ENCODE measurements at places on chromosomes 7 and 10.

DNA sequence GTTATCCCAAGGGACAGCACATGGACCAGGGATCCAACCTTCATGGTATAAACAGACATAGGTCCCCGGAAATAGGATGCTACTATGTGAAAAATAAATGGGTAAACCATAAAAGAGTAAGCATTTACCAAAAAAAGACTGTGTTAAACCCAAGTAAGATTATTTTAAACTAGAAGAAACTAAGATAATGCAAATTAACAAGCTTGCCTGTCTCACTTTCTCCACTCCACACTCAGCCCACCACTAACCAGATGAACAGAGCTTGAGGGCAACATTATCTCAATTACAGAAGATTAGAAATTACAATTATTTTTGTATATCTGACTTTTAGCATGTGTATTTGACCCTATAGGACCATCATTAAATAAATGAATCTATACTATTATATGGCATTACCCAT, 117.2 kb upstream of the CAV2 start:
- no peak for DNase-seq

DNA sequence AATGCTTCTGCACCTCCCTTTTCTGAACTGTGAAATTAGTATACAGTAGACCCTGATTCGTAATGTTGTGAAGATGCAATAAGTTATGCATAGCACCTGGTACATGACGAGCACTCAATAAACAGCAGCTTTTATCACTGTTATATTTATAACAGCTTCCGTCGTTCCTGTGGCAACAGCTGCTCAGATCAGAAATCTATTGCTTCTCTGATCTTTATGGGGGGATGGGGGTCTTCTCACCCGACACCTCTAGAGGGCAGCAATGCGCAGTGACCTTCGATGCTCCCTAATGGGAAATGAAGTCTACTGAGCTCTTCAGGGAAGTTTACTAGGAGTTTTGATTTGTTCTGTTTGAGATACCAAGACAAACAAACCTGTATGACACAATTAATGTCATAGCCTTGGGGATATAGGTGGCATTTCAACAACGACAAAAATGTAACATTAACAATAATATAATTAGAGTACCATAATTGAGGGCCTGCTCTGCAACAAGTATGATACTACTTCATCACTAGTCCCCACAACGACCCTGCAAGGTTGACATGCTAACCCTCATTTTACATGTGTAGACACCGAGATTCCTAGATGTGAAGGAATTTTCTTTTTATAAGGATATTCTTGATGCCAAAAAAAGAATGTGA, 289.6 kb downstream of the SFMBT2 start:
- DNase-seq, result peak; percentile 32

DNA sequence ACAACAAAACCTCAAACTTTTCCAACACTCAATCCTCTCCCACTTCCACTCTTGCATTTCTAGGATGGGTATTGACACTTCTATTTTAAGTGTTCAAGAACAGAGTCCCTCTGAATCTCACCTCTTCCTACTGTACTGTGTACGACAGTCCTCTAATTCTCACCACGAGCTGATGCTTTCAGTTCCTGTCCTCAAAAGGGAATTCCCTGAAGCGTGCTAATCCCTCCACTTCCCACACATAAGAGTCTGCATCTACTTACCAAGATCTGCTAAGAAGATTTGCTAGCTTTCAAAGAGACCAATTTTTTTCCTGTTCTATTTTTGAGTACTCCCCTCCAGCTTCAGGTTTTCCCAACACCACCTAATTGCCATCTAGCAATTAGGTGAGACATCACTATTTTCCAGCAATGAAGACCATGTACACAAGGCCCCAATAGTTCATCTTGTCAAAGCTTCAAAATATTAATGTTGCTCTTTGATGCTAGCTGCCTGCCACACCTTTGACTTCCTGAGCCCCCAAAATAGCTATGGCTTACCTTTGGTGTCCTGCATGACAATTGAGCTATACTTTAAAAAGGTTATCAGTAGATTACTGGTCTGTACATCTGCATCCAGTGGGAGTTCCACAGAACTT, 54.4 kb downstream of the ARMH3 start:
- DNase-seq, result no peak

DNA sequence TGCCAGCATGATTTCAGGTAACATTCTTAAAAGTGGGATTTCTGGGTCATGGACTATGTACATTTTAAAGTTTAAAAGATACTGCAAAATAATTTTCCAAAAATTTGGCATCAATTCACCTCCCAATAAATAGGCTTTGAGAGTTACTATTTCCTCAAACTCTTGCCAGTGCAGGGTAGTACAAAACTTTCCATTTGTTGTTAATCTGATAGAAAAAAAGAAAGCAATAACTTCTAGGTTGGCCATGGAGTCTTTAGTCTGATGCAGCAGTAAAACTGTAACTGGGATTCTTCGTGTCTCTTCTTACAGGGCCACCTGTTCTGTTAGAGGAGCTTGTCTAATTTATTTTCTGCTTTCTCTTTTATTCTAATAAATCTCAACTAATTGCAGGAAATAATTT, 241.1 kb downstream of the MAGI2 start:
- no peak for DNase-seq

DNA sequence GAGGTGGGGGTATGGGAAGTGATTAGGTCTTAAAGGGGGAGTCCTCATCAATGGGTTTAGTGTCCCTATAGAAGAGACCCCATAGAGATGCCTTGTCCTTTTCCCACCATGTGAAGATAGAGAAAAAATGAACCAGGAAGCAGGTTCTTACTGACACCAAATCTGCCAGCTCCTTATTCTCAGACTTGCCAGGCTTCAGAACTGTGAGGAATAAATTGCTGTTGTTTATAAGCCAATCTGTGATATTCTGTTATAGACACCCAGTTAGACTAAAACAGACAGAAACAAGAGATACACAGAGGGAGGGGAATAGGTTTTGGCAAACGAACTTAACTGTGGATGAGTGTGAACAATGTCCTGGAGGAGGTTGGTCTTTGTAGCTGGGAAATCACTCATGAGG, 381.4 kb downstream of the ADRA2A start:
- DNase-seq, result no peak

- DNase-seq, result no peak
Measured at GRCh38 chr10:16562891-16563290, 41.2 kb upstream of the C1QL3 start.
